ENCODE measurements at places on chromosomes 3 and 15. TPM values are rescaled to one million over a fixed set of nuclear protein-coding genes. Genes with fewer than 3 reads are reported as not detected.

The POTEB gene
- polyA plus RNA-seq = not detected

The PCOLCE2 gene
- polyA plus RNA-seq = 7.6 TPM

The SLC28A1 gene
- polyA plus RNA-seq = 5.3 TPM

The CCR3 gene
- polyA plus RNA-seq = not detected

The RNU5B-1 gene
- polyA plus RNA-seq = not detected

The ERC2 gene
- polyA plus RNA-seq = 3.7 TPM

The TJP1 gene
- 164 TPM for polyA plus RNA-seq

The IMPG2 gene
- polyA plus RNA-seq = 0.41 TPM

The STRIT1 gene
- 1.9 TPM for polyA plus RNA-seq

The PML gene
- polyA plus RNA-seq = 24.3 TPM

The CIP2A gene
- 20.9 TPM for polyA plus RNA-seq

The STXBP5L gene
- 0.19 TPM for polyA plus RNA-seq

Measured in right renal cortex interstitium (tissue), 3 donors.